ENCODE measurements at places on chromosomes 6 and 20.

GRCh38 chr20:38730167-38730988 is 6.1 kb downstream of the SLC32A1 start:
- no peak for DNase-seq

- no peak for DNase-seq
These were observed 182.5 kb downstream of the CDC5L start for GRCh38 chr6:44569931-44570385.

DNA sequence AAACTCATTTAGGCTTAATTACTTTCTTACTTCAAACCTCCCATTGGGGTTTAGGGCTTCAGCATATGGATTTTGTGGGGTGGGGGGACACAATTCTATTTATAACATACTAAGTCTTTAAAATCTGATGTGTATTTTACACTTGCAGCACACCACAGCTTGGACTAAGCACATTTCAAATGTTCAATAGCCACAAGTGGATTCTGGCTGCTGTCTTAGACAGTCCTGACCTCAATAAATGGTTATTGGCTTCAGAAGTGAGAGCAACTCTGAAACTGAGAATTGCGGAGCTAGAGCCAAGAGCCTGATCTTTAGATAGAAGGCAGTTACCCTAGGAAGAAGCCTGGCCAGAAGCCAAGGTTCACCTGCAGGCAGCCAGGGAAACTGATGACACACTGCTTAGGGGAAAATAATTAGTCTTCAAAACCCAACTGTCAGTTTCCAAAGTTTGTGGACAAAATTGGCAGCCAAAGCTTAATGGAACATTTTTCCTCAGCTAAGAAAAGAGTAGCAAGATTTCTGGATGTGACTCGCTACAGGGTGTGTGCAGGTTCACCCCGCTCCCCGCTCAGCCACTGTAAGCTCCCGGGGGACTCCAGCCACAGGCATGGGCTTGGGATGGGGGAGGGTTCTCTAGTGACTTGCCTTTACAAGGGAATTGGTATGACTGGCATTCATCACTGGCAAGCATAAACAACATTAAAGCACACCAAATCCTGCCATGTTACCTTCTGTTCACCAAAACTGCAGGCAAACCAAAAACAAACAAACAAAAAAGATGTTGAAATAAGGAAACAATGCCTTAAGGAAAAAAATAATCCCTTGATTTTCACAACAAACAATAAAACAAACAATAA is 219.8 kb downstream of the TFAP2A start:
- no peak for DNase-seq

DNA sequence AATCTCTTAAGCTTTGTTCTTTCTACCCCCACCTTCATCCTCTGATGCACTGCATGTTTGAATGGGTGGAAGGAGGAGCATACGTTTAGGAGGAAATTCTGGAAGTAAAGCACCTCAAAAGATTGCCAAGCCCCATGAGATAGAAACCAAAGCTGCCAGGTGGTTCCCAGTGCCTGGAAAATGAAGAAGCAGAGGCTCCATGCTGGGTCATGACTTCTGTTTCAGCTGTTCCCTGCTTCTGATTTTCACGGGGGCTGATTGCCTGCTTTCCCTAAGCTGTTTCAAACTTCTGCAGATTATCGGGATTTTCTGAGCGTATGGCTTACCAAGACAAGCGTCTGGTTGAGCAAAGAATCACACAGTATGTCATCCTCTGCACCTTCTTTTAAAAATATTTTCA is 87.5 kb upstream of the SYNDIG1 start:
- no peak for DNase-seq

GRCh38 chr6:81228912-81229555 is 523.4 kb downstream of the TENT5A start:
- DNase-seq = no peak

GRCh38 chr6:48743738-48744137 is 632.7 kb upstream of the PTCHD4 start:
- DNase-seq = no peak

GRCh38 chr6:89763550-89763949 is 56.0 kb downstream of the MDN1 start:
- DNase-seq = no peak

- DNase-seq = no peak
These were observed 27.4 kb downstream of the TTI1 start for GRCh38 chr20:38005903-38006302.

DNA sequence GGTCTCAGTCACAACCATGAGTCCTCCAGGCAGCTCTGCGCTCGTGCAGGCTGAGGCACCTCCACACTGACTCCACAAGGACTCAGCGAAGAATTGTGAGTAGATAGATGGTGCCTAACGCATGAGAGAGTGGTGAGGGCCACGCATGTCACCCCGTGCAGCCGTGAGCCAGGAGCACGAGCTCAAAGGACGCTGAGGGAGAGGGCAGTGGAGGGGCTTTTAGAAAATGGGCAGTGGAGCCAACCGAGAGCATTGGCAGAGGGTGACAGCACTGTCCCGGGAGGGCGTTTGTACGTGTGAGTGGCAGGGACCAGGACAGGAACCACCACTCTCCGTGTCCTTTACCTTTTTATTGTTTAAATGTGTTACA is 105.6 kb downstream of the PSMB1 start:
- no peak for DNase-seq

DNA sequence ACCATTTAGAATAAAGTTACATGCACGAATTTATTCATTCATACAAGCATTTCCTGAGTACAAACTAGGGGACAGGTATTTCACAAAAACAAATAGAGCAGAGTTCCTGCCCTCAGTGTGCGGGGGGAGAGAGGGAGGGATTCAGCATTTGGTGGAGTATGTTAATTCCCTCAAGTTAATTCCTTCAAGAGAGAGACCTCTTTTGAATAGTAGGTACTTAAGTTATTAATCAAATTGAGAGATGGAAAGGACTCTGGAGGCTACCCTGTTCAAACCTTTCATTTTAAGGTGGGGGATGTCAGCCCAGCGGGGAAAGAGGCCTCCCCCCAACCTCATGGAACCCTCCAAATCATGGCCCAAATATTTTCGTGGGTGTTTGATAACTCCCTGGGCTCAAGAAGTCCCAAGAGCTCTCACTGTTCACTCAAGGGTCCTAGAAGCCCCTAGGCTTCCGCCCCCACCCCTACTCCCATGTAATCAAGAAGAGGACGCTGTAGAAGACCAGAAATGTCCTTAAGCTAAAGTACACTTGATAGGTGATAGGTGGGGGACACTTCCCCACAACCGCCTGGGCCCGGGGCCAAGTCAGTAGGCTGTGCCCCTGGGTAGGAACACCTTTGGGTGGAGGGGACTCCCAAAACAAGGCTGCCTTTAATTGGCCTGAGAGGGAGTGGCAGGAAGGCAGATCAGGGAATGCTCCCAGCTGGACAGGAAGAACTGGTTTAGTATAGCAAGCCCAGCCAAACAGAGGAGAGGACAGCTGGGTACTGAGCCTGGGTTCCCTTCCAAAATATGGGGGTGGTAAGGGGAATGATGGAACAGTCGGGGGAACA is 2.9 kb downstream of the SDC4 start:
- no peak for DNase-seq

DNA sequence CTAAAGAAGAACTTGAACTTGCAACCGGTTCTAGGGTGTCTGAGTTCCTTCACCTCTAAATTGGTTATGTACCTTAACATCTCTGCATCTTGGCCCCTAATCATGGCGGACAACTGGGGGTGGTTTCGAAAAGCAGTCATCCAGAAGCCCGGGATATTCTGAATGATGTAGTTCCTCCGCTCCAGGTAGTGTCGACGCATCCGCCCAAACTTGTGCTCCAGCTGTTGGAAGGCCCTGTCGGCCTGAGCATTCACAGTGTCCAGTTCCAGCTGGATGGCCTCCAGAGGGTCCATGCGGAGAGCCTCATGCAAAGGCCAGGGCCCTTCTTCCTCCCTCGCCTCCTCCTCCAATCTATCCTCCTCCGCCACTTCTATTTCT is 887 bp downstream of the TSPYL1 start:
- DNase-seq = no peak

- DNase-seq = no peak
These were observed 34.6 kb downstream of the HDAC2 start for GRCh38 chr6:113936093-113936934.

- no peak for DNase-seq
These were observed 112.2 kb upstream of the SYNCRIP start for GRCh38 chr6:85754894-85755293.

- DNase-seq = no peak
These were observed 337.4 kb downstream of the GRIK2 start for GRCh38 chr6:101730954-101731353.

DNA sequence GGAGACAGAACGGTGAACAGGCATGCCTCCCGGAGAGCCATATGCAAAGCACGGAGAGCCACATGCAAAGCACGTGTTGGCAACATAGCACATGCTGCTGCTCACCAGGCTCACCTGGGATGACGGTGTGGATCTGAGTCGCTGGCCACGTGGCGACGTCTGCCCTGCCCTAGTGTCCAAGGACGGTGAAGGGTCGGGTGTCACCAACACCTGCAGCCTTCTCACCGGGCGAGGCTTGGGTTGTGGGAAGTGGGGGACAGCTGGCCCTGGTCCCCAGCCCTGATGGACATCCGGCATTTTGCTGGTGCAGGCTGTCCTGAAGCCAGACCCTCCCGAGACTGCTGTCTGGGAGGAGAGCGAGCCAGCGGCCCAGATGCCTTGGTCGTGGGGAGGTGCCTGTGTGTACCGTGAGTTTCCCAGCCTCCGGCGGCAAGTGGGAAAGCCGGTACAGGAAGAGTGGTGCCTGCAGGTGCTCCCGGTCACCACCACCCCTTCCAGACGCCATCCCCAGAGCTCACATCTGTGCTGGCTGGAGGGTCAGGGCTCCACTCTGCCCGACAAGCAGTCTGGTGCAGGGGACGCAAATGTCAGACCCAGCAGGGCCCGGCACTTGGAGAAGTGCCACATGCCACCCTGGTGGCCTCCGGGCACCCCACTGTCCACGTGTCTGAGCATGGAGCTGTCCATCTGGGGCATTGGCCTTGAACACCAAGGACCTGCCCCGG is 5.9 kb upstream of the ADRM1 start:
- DNase-seq = no peak

DNA sequence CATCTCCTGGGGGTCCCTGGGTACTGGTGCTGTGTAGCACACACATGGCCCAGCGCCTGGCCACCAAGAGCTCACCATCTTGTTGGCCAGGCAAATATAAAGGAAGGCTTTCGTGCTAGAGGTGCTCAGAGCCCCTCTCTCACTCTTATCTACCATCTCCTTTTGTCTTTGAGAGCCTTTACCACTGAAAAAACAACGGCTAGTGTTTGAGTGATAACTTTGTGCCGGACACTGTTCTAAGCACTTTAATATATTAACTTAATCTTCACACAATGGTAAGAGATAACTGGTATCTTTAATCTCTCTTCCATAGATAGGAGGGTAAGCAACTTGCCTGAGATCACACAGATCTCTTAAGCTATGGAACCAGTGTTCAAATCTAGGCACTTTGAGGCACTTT is 21.5 kb upstream of the ARHGAP18 start:
- DNase-seq = no peak

DNA sequence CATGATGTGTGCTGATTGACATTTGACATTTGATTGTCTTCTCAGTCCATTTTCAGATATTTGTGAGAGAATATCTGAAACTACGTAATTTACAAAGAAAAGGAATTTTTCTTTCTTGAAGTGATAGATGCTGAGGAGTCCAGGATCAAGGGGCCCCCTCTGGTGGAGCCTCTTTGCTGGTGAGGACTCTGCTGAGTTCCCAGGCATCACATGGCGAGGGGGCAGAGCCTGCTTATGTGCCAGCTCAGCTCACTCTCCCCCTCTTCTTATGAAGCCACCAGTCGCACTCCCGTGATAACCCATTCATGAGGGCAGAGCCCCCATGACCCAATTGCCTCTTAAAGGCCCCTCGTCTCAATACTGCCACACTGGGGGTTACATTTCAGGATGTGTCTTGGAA is 91.3 kb downstream of the RPP40 start:
- no peak for DNase-seq

GRCh38 chr6:131257104-131257503 is 121.8 kb downstream of the AKAP7 start:
- DNase-seq = no peak

DNA sequence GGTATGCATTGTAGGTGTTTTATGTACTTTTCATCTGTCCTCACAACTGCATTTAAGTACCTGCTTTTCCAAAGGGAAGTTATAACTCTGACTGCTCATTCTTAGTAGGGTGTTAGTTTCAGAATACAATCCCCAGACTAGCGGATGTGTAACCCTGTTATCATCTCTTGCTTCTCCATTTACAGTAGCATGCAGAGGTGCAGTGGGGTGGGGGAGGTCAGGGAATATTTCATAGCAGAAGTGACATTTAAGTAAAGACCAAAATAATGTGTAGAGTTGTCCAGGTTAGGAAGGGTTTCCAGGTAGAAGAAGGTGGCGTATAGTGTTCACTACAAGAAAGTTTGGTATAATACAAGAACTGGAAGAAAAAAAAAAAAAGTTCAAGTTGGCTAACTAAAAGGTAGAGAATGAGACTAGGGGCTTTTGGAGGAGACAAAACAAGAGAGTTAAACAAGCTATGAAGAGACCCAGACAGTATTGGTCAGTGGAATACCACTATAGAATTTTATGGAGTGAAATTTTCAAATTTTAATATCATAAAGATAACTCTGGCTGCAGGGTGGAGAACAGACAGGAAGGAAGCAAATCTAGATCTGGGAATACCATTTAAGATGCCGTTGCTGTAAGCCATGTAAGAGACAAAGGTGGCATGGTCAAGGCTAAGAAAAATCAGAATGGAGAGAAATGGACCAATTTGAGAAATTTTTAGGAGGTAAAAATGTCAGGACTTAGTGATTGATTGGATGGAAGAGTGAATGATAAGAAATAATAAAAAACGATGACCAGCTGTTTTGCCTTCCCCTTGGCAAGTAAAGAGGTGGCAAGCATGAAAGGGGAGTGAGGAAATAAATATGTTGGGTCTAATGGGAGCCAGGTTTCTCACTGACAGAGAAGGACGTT is 2.2 kb upstream of the AHI1 start:
- no peak for DNase-seq

GRCh38 chr6:148463671-148464070 is 121.0 kb downstream of the SASH1 start:
- no peak for DNase-seq

GRCh38 chr6:167148021-167148420 is 9.8 kb downstream of the GPR31 start:
- DNase-seq = no peak

- DNase-seq = no peak
These were observed 2.4 kb upstream of the CDH4 start for GRCh38 chr20:61249626-61250025.

DNA sequence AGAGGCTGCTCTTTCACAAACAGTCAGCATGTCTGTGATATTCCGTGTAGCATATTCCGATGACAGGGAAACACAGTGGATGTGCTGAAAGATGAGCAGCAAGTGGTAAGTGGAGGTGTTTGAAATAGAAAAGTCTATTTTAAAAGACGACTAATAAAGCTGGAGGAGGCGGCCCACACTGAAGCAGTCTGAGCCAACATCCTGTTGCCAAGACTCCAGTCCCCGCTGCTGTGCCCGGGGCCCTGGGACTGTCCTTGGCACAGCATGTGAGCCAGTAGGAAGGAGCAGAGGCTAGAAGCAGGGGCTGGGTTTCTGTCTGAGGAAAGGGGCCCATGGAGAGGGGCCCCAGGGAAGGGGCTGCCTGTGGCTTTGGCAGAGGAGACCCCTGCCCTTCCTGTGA is 351.5 kb upstream of the CHD6 start:
- DNase-seq = no peak

GRCh38 chr6:27694547-27694874 is 217.7 kb downstream of the OR2B2 start:
- DNase-seq = no peak

- DNase-seq = no peak
These were observed 494.3 kb downstream of the EPM2A start for GRCh38 chr6:145241039-145241438.

- no peak for DNase-seq
These were observed 12.5 kb upstream of the POU3F2 start for GRCh38 chr6:98821756-98822405.

All from NCI-H510A (cell line).